Activated CD8-positive, alpha-beta memory T cell treated with anti-CD3 and anti-CD28 coated beads for 48 hours (primary cell): ENCODE measurements at places on chromosomes 12 and 14.

DNA sequence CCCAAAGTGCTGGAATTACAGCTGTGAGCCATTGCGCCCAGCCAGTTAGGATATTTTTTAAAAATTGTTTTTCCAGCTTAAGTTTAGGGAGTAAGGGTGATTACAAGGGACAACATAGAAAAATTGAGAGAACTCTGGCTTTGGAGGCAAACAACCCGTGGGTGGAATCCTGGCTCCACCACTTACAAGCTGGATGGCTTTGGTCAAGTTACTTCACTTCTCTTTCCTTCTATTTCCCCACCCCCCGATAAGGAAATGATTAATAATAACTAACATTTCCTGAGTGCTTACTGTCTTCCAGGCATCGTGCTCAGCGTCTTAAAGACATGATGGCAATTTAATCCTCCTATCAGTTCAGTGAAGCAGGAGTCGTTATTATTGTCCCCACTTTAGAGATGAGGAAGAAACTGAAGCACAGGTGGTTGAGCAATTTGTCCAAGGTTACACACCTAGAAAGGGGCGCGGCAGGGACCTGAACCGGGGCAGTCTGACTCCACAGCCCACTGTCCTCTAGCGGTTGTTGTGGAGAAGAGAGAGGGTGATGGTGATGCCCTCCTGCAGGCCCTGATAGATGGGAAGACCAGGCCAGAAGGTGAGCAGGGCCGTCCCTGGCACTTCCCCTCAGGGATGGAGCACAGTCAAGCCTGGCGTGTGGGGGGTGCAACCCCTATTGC, 16.7 kb upstream of the FAIM2 start:
- DNase-seq, result no peak

GRCh38 chr12:1841586-1842182, 21.3 kb downstream of the LRTM2 start:
- no peak for DNase-seq

GRCh38 chr12:57078519-57079404, at the start of gene NEMP1:
Gene NEMP1, minus strand, starts transcription at chr12:57078791. Its CDS starts 46 bp downstream, at chr12:57078745.
- peak; percentile 78 for DNase-seq

DNA sequence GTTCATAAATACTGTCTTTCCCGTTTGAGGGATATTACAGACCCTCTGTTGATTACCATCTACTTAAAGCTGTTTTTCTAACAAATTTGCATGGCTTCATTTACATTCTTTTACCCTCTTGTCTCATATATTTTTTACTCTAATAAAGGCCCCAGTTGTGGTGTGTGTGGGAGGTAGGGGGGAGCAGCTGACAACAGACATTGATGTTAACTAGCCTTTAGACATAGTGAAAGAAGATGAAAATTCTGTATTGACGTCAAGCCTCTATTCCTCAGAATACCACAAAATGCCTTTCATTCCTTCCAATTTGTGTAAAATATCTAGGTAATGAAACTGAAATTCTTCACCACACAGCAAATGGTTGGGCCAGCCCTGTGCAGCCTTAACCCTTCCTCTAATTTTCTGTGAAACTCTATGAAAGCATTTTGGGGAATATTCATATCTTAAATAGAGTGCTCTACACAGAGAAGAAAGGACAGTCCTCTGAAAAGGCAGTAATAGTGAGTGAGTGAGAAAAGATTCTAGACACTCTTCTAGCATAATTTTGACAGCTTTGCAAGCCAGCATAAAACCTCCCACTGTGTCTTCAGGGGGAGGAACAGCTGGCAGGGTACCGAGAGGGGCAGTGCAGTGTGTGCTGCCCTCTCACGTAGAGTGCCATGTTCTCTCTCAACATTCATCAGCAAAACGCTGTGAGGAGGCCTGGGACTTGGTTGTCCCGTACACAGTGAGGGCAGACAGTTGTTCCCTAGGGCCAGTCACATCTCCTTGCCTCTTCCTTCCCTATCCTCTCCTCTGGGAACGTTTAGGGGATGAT, 20.1 kb upstream of the CERS5 start:
- DNase-seq, result no peak

DNA sequence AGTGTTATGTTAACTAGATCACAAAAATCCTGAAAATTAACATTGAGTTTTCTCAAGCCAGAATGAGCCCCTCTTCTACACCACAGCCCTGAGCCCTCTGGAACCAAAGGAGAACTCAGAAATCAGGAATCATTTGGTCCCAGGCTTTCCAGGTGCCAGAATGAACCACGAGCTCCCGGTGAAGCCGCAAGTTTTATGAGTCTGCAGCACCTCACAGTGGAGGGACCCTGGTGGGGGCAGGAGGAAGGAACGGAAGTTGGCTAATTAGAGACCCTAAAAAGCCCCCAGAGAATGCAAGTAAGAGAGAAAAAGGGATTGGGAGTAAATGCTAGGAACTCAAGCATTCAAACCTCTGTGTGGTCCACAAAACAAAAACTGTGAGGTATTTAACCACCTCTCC, 52.9 kb upstream of the BCL2L14 start:
- no peak for DNase-seq

DNA sequence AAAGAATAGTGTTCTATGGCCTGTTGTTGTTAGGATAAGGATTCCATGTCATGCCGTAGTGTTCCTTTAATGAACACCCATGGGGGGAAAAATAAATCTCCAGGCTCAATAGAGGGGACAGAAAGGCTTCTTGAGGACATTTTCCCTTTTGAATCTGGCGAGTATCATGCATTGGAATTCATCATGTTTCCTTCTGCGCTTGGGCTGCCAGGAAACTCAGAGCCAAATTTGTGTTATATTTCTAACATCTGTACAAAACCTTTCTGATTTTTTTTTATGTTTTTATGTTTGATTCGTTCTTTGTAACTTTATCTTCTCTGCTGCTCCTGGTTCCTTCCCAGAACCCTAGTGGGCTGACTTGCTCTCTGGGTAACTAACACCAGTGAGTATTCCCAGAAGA, 1163.3 kb downstream of the VRK1 start:
- DNase-seq, result no peak

DNA sequence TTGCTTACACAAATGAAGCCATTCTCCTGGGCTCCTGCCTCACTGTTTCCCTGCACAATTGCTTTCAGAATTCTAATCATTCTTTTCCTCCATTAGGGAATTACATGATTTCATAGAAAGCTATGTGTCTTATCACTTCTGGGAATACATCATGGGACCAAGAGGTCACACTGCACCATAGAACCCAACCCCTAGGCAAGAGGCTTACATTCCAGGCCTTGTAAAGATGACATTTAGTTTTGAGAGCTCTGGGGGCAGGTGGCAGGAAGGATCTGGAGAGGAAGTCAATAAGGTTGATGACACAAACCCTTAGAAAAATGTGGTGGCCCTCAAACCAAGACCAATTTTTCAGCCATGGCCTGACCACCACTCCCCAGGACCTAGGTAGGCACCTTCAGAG, 57.1 kb downstream of the NUAK1 start:
- DNase-seq, result no peak

- no peak for DNase-seq
Observed at GRCh38 chr14:83712418-83713129, 1817.4 kb upstream of the FLRT2 start.

DNA sequence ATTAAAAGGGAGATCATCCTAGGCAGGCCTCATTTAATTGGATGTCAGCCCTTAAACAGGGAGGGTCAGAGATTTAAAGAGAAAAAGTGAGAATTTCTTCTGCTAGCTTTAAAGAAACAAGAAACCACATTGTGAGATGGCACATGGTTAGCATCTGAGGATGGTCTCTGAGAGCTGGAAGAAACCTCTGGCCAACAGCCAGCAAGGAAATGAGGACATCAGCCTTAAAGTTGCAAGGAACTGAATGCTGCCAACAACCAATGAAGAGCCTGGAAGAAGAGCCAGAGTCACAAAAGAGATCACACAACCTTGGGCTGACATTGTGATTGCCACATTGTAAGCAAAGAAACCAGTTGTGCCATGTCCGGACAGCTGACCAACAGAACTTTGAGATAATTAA, 17.5 kb upstream of the FAR2 start:
- no peak for DNase-seq

- DNase-seq, result no peak
Observed at GRCh38 chr12:46234000-46234399, 34.8 kb downstream of the SLC38A1 start.

DNA sequence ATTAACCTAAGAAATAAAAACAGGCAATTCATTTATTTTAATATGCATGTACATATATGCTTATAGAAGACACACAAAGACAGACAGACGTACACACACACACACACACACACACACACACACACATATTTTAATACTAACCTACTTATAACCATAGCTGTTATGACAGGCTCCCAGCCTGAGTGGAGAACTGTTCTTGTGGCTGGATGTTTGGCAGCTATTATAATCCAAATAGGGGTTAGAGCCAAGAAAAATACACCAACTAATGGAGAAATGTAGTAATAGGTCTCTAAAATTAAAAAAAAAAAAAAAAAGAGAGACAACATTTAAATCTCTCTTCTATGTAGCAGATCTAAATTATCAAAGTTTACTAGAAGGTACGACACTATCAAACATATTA, 91.8 kb downstream of the SLC41A2 start:
- no peak for DNase-seq

- DNase-seq, result no peak
Observed at GRCh38 chr14:32434880-32435279, 105.8 kb downstream of the AKAP6 start.

- DNase-seq, result no peak
Observed at GRCh38 chr12:79692860-79693577, 2.3 kb upstream of the PAWR start.

- no peak for DNase-seq
Observed at GRCh38 chr12:113302886-113303640, 31.8 kb downstream of the SLC8B1 start.

GRCh38 chr12:81465876-81466275, 293.3 kb downstream of the PPFIA2 start:
- DNase-seq, result no peak

DNA sequence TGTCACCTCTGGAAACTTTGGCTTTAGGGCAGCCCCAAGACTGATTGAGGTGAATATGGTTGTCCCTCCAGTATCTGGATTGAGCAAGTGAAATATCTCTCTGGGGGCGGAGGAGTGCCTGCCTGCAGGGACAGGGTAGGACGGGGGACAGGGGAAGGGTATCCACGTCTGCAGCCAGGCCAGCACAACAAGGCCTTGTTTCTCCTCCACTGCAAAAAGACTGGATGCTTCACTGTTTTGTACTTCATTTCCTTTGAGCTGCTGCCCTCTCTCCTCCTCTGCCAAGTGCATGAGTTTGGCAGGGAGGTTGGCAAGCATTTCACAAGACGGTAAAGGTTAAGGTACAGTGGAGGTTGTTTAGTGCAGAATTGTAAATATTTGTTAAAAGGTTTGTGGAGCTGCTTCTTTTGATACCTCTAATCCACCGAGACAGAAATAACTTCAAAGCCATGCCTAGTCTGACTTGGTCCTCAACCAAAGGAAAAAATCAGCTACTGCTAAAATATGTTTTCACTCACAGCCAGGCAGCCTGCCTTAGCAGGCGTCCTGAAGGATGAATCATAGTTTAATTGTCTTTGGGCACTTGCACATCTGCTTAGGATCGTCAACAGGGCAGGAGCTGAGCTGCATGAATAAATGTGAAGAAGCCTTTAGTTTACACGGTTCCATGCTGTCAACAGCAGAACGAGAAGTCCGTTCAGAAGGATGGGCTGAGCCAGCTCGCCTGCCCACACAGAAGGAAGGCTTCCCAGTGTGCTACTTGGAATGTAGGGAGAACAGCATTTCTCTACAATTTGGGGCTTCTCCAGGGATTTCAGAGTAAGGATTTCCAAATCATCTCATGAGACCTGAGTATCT, 269.7 kb downstream of the TTC6 start:
- no peak for DNase-seq

- DNase-seq, result no peak
Observed at GRCh38 chr14:96161636-96162035, 43.0 kb upstream of the BDKRB2 start.

- DNase-seq, result no peak
Observed at GRCh38 chr12:4908684-4909409, 858 bp upstream of the KCNA1 start.

DNA sequence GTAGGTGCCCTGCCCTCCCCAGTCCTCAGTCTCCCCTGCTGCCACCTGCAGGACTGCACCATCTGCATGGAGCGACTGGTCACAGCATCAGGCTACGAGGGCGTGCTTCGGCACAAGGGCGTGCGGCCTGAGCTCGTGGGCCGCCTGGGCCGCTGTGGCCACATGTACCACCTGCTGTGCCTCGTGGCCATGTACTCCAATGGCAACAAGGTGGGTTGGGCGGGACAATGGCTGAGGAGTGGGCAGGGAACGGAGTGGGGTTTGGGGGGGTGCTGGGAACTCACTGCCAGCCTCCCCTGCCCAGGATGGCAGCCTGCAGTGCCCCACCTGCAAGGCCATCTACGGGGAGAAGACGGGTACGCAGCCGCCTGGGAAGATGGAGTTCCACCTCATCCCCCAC, 38.2 kb downstream of the DTX1 start:
- DNase-seq, result no peak

DNA sequence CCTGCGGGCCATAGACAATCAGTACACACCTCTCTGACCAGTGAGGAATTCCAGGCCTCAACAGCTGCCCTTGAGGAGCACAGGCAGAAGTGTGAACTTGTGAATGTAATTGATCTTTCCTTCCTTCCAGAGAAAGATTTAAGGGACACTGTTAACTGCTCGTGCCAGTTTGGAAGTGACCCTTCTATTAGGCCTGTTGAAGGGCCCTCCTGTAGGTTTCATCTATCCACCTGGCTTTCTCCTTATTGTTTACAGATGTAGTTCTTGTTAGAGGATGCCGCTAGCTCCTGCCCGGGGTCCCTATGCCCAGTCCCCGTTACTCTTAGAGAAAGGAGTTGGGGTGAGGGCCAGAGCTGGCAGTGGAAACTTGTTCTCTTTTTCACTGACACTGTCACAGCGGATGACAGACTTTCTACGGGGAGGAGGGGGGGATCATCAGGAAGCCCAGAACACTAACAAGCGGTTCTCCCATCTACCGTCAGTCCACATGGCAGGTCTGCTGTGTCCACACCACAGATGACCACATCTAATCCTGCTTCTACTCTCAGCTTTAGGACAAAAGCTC, 42.6 kb downstream of the SH2B3 start:
- DNase-seq, result no peak

DNA sequence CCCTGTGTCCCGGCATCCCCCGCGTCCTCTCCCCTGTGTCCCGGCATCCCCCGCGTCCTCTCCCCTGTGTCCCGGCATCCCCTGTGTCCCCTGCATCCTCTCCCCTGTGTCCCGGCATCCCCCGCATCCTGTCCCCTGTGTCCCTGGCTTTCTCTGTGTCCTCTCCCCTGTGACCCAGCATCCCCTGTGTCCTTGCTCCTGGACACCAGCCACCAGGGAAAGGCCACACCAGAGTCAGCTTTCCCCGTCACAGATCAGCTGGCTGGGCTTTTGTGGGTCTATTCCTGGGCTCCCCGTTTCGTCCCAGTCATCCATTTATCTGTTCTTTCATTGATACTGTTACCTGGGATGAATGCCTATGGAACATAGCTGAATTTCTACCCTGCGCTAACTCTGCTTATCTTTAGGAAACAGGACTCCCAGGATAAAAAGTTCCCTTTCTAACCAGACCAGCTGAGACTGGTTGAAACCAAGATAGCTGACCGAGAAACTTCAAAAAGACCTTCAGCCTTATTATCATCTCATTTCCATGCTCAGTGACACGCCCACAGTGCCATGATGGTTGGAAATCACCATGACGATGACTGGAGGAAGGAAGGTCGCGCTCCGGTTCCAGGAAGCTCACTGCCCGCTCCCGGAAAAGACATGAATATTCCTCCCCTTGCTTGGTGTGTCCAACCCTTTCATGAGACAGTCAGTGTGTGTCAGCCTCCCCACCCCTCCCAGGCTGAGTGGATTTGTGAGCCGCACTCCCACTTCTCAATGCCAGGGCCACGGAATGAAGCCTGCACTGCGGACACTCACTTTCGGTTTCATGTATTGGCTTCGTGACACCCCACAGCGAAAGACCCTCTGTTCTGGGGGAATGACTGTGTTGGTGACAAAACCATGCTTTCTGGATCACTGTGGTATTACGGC, 276.4 kb upstream of the SFSWAP start:
- no peak for DNase-seq
